Peyer's patch (tissue), 4 donors: ENCODE measurements at places on chromosomes 7 and 10. TPM values are rescaled to one million over a fixed set of nuclear protein-coding genes. Genes with fewer than 3 reads are reported as not detected.

GRCh38 chr10:107425931-107426553 lies 261.5 kb upstream of the SORCS1 start:
- DNase-seq = no peak

- DNase-seq = no peak
These were observed 113.7 kb downstream of the LHPP start for GRCh38 chr10:124575107-124576035.

- no peak for DNase-seq
These were observed 321.4 kb downstream of the CDK14 start for GRCh38 chr7:90917539-90917938.

DNA sequence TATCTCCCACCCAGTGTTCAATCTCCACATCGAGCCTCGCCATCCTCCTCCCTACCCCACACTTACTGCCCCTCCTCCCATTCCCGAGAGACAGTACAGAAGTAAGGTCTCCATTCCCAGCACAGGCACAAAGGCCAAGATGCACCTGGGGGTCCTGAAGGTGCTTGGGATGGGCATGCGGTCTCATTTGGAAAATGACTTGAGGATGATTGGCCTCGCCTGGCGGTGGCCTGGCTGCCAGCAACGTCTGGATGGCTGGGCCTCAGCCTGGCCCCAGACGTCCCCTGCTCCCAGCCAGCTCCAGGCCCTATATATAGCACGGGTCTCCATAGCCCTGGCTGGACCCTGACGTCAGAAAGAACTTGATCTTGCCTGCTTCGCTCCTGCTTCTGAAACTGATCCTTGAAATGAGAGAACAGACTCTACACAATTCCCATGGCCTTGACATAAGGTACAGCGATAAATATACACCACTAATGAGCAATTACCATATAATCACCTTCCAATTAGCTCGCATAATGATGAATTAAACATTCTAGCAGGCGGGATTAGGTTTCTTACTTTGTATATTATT lies 11.8 kb downstream of the EMX2 start:
- no peak for DNase-seq

GRCh38 chr10:1184541-1185430 lies 128.6 kb downstream of the WDR37 start:
- peak; percentile 34 for DNase-seq

DNA sequence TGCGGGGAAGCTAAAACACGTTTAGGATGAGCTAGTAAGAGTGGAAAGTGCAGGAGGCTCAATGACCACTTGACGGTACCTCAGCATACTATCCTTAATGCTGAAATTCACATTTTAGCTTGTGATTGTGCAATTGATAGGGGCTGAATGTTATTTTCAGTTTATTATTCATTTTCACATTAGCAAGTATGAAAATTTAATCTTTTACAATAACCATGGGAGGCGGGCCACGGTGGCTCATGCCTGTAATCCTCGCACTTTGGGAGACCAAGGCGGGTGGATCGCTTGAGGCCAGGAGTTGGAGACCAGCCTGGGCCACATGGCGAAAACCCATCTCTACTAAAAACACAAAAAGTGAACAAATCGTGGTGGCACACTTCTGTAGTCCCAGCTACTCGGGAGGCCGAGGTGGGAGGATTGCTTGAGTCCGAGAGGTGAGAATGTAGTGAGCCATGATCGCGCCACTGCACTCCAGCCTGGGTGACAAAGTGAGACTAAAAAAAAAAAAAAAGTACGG lies 22.0 kb upstream of the ANLN start:
- no peak for DNase-seq

The AQP1 gene
- total RNA-seq = 86.5 TPM

The LIPM gene
- not detected for total RNA-seq

The LIPJ gene
- total RNA-seq = not detected
